Stimulated activated CD8-positive, alpha-beta memory T cell treated with anti-CD3 and anti-CD28 coated beads, Interleukin-4, amount 100 ng/mL, for 1 hour (primary cell): ENCODE measurements at places on chromosomes 12 and 14.

- DNase-seq, result no peak
These were observed 199.9 kb downstream of the CALM1 start for GRCh38 chr14:90596733-90597132.

DNA sequence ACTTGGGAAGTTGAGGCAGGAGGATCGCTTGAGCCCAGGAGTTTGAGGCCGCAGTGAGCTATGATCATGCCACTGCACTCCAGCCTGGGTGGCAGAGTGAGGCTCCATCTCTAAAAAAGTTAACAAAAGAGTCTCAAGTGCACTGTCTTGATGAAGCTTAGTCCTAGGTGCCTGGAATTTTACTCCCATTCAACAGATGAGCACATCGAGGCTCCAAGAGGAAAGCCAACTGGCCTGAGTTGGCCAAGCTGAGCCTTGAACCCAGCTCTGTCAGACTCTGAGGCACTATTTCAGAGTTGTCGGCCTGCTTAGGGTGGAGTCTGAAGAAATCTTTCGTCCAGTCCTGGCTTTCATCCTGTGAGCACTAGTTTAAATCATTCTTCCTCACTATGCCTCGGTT, 98.1 kb upstream of the MAP1LC3B2 start:
- DNase-seq, result no peak

DNA sequence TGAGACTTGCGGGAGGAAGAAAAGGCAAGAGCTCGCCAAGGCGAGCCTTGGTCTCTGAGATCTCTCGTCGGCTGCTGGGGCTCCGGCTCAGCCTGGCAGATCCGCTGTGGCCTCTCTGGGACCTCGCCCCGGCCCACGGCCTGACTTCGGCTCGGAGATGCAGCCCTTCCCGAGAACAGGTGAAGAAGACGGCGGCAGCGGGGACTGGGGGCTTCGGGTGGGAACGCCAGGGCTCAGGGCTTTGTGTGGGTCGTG, 6.0 kb upstream of the HOXC9 start:
- no peak for DNase-seq

- DNase-seq, result no peak
These were observed 34.4 kb upstream of the EGLN3 start for GRCh38 chr14:33985242-33985641.

- DNase-seq, result no peak
These were observed 168.9 kb upstream of the NOVA1 start for GRCh38 chr14:26766726-26767125.

- no peak for DNase-seq
These were observed 7.7 kb downstream of the ZNF605 start for GRCh38 chr12:132948146-132949066.

DNA sequence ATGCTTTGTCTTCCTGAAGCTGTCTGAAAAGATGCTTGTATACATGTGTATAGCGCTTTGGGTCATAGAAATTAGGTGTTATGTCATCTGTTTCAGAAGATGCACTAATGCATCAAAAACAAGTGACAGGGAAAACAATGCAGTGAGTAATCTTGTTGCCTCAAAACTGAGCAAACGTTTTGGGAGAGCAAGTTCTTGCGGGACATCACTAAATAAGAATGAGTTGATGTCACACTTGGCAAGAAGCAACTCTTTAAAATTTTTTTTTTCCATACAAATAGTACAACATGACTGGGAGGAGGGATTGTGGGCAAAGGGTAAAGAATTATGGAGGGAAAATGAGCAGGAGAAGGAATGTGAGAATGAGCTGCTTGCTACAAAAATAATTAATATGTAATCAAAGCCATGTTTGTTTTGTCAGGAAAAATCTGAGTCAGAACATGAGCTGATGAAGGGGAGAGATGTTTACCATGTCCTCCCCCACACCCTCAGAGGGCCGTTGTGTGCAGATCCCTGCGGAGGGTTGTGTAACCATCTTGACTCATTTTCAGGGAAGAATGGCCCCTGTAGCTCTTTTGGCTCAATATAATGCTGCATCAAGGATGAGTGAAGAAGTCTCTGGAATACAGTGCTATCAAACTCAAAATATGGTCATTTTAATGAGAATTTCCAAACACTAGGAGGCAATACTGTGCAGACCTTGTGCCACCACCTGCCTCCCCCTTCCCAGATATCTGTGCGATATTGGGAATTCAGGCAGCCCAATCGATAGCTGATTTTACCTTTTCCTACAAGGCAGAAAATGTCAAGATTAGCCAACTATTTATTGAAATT, 41.4 kb downstream of the BORCS5 start:
- DNase-seq, result no peak

- DNase-seq, result no peak
These were observed 17.3 kb upstream of the TMPRSS12 start for GRCh38 chr12:50825372-50825838.

DNA sequence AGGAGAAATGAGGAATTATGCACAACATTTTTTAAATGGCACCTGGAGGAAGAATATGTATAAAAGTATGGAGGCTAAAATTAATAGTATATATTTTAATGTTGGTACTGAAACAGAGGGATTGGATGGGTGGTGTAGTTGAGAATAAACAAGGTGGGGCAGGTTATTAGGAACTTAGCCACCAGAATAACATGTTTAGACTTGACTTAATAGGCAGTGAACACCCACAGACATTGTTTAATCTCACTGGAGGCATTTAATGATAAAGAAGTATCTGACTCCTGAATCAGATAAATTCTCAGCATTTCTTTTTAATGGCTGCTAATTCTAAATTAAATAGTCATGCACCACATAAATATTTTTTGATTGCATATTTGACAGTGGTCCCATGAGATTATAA, 139.7 kb downstream of the CNTN1 start:
- DNase-seq, result no peak

DNA sequence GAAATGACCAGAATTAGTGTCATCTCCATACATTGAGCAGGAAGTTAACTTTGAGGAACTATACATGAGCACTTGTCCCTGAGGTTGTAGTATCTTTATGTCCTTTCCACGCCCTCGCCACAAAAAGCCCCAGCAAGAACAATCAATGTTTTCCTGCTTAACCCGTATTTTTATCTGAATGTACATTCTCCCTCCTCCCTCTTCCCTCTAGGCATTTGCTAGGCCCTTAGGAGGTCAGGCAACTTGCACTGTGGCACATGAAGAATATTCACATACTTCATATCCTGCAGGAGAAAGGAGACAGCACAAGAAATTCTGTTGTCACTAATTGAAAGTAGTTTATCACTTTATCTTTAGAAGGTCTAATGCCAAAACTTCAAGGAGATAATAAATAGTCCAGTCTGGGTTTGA, 18.1 kb upstream of the DUSP6 start:
- no peak for DNase-seq

GRCh38 chr14:74326369-74327152, 21.7 kb upstream of the VRTN start:
- DNase-seq, result no peak
